ENCODE measurements at places on chromosomes 3 and 15.

DNA sequence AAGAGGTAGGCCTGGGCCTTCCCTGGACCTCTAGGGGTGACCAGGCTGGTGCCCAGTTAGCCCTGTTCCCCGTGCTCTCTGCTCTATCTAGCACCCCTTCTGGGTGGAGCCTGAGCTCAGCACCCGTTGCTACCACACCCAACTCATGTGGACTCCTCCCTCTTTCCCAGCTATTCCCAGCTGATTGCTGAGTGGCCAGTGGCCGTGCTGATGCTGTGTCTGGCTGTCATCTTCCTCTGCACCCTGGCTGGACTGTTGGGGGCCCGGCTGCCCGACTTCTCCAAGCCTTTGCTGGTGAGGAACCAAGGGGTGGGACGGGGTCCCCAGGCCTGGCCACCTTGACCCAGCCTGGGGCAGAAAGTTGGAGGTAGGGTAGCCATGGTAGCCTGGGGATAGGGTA is 6.2 kb downstream of the DISP2 start:
- DNase-seq: no peak

GRCh38 chr15:56351353-56351752 is 13.9 kb upstream of the TEX9 start:
- no peak for DNase-seq

- no peak for DNase-seq
These were observed 29.1 kb upstream of the LYZL4 start for GRCh38 chr3:42439261-42440115.

DNA sequence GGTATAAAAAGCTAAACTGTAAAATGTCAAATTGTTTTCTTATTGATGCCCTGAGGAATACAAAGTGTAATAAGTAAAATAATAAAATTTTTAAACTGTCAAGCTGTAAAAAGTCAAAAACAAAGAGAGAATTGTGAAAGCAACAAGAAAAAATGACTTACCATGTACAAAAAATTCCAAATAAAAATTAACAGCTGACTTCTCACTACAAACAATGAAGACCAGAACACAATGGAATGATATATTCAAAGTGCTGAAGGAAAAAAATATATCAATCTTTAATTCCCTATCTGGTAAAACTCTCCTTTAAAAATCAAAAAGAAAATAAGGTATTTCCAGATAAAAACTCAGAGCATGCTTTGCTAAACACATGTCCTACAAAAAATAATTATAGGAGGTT is 883.5 kb downstream of the IGSF11 start:
- DNase-seq: no peak

DNA sequence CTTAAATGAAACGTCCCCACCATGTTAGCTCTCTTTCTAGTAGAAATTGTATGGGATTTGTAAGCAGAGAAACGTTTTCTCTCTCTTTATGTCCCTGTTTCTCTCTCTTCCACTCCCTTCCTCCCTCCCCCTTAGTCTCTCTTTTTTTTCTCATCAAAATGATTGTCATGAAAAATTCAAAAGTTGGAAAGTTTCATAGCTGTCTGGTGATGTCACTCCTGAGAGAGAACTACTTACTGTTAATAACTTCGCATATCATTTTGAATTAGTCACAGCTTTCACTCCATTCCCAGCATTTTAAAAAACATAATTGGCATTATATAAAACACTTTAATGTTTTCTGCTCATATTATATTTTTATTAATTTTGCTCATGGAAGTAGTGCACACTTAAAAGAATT is 331.1 kb downstream of the C3orf38 start:
- no peak for DNase-seq

GRCh38 chr3:177473184-177473583 is 275.9 kb upstream of the TBL1XR1 start:
- no peak for DNase-seq

DNA sequence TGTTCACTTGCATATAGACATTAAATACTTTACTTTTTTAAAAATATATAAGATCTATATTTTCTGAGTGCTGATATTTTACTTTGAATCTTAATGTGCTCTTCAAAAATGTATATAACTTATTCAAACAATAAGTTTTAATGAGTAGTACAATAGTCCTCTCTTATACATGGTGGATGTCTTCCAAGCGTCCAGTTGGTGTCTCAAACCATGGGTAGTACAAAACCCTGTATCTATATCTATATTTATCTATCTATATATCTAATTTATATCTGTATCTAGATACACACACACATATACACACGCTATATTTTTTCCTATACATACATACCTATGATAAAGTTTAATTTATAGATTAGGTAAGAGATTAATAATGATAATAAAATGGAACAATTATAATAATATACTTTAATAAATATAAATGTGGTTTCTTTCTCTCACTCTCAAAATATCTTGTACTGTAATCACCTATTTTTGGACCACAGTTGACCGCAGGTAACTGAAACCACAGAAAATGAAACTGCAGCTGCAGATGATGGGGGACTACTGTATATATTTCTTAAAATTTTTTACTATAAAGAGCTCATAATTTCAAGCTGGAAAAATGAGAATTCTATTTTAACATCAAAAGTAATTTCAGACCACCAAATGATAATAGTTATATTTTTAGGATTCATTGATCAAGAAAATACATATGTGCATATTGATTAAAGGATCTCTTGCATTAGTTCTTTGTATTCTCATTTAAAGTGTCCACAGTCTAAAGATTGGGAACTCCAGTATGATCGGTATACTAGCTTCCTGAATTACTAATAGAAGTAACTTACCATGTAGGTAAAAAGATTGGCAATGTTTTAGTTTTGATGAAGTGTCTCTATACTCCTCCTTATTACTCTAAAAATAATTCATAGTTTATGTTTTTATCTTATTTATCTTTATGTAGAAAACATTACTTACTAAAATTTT is 215.1 kb upstream of the MLF1 start:
- DNase-seq: no peak

- DNase-seq: no peak
These were observed 28.6 kb downstream of the ABTB1 start for GRCh38 chr3:127701280-127701911.

DNA sequence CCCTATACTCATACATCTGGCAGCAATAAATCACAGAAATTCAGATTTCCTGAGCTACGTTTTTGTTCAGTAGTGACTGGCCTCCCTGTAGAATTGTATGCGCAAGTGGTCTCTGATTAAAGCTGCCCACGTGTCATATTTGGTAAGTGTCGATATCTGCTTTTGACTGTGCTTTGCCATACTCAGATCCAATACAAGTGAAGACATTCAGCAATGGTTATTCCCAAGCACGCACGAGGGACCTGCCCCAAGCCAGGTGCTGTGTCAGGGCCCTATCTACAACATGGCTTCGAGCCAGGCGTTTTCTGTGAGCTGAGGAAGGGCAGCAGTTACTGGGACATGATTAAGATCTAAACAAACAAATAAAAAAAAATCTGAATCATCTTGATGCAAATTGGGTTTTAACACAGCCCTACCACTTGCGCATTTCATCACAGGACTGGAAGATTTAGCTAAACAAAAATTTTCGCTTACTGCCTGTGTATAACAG is 47.2 kb upstream of the ICE2 start:
- no peak for DNase-seq

DNA sequence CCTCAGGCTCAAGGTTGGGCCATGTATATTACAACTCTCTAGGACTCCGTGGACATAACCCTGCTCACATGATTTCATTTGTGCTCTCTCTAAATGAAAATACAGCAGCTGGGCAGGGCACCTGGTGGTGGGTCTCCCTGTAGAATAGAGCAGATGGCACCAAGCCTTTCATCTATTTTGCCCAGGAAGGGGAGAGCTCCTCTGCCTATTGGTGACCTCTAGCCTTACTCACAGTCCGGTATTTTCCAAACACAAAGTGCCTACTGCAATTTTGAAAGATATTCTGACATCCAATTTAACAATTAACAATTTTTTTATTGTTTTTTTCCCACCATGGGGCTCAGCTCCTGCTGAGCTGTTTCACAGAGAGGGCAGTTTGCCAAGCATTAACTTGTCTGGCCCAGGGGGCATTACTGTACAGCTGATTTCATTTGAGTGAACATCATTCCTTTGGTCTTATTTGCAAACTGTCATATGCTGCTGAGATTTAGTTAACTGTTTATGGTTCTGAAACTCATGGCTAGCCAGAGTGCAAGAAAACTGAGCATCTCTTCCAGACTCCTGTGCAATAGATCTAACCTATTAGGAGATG is 474.0 kb downstream of the EPHB1 start:
- DNase-seq: no peak

DNA sequence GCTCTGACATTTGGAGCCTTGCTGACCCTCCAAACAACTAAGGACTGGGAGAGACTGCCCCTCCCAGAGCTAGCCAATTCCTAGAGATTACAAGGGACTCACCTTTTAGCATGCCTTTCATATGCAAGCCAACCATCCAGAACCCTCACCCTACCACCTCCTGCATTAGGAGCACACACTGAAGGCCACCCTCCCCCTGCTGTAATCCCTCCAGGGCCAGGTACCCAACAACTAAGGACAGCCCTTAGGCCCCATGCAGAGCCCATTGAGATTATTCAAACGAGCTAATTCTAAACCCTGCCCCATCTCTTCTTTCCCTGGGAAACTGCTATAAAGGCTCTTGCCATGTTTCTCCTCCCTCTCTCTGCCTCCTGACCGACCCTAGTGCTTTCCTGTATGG is 352.6 kb downstream of the ERC2 start:
- no peak for DNase-seq

- DNase-seq: no peak
These were observed 76.2 kb downstream of the PRICKLE2 start for GRCh38 chr3:64148955-64149653.

GRCh38 chr15:75796321-75796720 is 46.9 kb upstream of the UBE2Q2 start:
- DNase-seq: no peak

- no peak for DNase-seq
These were observed 14.2 kb upstream of the NRROS start for GRCh38 chr3:196625331-196625730.

DNA sequence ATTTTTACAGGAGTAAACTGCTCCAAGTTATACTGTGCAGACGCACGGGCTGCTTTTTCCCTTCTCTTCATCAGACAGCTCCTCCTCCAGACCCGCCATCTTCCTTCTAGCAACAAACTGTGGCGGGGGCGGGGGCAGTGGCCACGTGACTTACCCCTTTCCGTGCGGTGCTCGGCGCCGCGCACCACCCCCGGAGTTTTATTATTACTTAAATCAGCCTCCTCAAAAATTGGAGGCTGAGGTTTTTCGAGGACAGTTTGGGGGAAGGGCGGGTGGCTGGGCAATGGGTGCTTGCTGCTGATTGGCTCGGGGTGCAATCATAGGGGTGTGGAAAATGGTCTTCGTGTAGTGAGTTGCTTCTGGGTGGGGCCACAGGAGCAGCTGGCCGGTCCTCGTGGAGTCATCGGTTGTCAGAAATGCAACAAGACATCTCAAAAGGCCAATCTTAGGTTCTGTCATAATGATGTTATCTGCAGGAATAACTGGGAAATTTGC is 77.1 kb upstream of the MFGE8 start:
- DNase-seq: no peak

GRCh38 chr3:187165144-187165543 is 25.8 kb upstream of the RPL39L start:
- no peak for DNase-seq

DNA sequence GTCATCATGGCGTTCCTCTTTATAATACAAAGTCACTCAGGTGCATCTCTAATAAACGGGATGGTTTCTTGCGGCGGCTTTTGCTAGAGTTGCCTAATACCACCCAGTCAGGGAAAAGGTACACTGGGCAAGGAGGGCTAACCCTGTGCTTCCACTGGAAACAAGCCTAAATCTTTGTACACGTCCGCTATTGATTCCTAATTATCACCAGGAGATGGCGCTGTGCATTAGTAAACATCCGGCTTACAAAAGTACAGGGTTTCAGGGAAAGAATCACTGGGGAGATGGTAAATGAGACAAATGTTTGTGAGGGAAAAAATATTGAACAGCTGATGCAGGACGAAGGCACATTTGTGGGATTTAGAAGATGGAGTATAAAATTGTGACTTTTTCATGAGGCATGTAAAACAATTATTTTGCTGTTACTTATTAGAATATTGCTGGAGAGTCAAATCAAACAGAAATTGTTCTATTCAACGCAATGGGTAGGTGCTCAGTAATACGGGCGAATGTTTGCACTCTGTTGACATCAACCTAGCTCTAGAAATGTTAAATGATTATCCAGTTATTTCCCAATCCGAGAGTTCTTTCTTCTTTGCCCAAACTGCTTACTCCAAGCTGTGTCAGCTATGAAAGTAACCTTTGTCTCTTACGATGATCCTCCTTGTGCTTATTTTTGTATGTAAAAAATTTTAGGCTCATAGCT is 50.6 kb downstream of the GMNC start:
- no peak for DNase-seq

- DNase-seq: no peak
These were observed 67.3 kb upstream of the RASGRF1 start for GRCh38 chr15:79157631-79158592.

DNA sequence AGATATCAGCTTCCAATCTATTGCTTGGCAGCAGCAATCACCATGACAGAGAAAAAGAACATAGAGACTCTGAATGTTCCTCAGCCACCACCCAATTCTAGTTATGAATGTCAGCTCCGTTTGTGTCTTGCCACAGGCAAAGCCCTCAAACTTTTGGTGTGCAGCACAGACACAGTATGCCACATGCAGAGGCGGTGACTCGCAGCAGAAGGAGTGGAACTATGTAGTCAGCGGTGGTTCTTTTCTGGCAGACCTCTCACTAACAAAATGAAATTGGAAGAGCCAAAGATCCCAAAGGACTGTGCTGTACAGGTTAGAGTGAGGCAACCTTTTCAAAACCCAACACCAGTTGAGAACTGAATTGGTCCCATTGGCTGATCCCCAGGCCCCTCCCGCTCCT is 220.9 kb downstream of the SLC9A9 start:
- no peak for DNase-seq

GRCh38 chr3:175342196-175342595 is 483.1 kb downstream of the NAALADL2 start:
- DNase-seq: no peak

- no peak for DNase-seq
These were observed 375.8 kb downstream of the TIGIT start for GRCh38 chr3:114669614-114670013.

GRCh38 chr3:37811625-37812498 is 49.8 kb upstream of the CTDSPL start:
- no peak for DNase-seq

GRCh38 chr3:120555657-120556509 is 40.3 kb upstream of the NDUFB4 start:
- no peak for DNase-seq

- DNase-seq: no peak
These were observed 50.0 kb downstream of the MGLL start for GRCh38 chr3:127772273-127772672.

DNA sequence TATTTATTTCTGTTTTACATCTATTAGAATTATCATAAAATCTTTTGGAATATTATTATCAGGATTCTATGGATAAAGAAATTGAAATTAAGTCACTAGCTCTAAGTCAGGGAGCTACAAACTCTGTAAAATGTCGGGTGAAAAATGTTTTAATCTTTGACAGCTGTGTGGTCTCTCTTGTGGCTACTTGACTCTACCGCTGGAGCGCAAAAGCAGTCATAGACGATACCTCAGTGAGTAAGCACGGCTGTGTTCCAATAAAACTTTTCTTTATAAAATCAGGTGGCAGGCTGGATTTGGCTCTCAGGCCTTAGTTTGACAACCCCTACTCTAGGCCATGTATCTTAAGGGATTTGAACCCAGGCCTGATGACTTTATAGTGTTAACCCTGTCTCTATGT is 88.5 kb upstream of the PFN2 start:
- DNase-seq: no peak

- DNase-seq: no peak
These were observed 21.0 kb downstream of the SEC61A1 start for GRCh38 chr3:128073185-128073725.

GRCh38 chr3:149010504-149010951 is 19.2 kb downstream of the GYG1 start:
- no peak for DNase-seq

GRCh38 chr3:47646362-47646761 is 67.7 kb upstream of the CSPG5 start:
- DNase-seq: no peak

All from stimulated activated CD8-positive, alpha-beta memory T cell treated with anti-CD3 and anti-CD28 coated beads, Interleukin-4, amount 100 ng/mL, for 4 hours (primary cell).